ENCODE measurements at places on chromosomes 11 and 22.

DNA sequence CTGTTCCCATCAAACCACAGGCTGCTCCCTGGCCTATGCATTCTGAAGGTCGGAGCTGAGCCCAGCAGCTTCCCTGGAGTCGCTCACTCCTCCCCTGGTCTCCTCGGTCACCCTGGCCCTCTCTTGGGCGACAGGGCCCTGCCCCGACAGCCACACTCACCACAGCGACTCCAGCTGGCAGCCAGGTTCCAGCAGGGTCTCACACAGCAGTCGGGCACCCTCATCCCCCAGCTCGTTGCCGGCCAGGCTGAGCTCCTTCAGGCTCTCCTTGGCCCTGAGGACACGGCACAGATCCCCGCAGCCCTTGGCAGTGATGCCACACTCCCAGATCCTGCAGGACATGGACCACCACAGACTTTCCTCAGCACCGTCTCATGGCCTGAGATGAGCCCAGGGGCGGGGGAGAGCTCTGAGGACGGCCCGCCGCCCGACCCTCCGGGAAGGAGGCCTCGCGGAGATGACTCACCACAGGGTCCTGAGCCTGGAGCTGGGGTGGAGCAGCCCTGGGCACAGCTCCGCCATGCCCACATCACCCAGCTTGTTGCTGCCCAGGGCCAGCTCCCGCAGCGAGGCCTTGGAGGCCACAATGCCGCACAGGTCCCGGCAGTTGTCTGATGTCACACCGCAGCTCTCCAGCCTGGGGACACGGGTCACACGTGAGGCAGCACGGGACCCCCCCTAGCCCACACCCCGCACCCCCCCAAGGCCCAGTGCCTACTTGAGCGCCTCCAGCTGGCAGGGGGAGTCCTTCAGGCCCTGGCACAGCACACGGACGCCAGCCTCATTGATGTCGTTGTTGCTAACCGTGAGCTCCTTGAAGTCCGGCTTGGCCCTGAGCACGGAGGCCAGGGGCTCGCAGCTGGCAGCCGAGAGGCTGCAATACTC lies 8.5 kb downstream of the RNH1 start:
- DNase-seq: no peak

DNA sequence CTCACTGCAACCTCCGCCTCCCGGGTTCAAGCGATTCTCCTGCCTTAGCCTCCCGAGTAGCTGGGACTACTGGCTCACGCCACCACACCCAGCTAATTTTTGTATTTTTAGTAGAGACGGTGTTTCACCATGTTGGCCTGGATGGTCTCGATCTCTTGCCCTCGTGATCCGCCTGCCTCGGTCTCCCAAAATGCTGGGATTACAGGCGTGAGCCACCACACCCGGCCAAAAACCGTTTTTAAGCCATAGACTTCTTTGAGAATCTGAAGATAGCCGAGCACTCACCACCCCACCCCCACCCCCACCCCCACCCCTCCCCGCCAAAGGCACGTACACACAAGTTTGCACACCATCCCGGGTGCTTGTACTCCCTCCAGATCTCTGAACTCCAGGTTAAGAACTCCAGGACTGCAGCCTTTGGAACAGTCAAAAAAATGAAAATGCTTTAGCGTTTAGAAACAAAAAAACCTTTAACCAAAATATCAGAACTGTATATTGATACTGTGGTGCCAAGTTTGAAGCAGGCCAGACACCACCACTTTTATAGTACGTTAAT lies 1.5 kb downstream of the CRKL start:
- no peak for DNase-seq

- DNase-seq: no peak
Observed at GRCh38 chr11:125903711-125904659, at the start of gene DDX25. TSS of gene DDX25 (plus strand) at chr11:125904508. CDS start at chr11:125904518, 10 bp downstream.

- no peak for DNase-seq
Observed at GRCh38 chr11:70811483-70811882, 413.2 kb downstream of the CTTN start.

DNA sequence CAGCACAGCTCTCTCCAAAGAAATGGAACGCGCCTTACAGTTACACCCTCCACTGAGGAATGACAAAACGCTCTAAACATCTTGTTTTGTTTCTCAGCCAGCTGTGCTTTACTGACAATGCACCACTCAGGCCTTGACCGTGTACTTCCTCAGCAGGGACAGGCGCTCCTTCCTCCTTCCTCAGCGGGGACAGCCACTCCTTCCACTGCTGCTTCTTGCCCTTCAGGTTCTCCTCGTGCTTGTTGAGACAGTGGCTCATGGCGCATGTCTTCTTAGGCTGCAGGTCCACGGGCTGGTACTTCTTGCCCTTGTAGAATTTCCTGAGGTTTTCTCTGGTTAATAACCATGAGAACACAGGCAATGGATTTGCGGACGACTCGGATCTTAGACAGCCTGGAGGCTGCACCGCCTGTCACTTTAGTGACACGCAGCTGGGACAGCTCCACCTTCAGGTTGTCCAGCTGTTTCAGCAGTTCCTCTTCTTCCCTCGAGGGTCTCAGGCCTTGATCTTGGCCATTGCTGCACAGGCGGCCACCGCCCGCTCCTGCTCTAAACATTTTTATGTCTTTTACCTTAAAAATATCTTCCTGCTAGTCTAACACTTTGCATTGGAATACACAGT lies 613.8 kb downstream of the BRD1 start:
- DNase-seq: no peak

DNA sequence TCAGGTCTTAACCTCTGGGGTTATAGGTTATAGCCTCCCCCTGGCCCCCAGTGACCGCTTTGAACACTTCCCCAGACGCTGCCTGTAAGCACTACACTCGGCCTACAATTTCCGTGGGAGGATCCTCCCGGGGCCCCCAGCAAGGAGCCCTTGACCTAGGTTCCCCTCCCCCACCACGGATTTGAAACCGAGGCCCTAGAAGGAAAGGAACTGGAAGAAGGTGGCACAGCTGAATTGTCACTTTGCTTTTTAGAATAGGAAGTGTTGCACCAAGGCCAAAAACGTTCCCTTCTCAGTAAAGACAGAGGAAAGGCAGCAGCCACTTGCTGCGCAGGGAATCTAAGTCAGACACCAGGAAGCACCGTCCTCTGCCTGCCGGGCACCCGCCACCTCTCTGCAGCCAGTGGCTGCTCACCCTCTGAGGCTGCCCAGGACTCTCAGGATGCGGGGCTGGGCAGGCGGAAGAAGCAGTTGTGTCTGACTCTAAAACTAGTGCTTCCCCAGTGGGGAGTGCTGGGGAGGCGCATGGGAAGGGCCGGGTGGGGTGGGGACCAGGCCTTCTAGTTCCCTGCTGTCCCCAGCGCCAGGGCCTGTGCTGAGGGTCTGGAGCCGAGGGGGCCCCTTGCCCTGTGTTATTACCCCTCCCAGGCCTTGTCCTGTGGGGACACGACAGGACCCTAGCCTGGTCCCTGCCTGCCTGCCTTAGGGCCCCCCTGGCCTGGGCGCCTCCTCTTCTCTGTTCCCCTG lies 7.9 kb upstream of the FLRT1 start:
- no peak for DNase-seq

- no peak for DNase-seq
Observed at GRCh38 chr11:112281726-112282125, 21.1 kb upstream of the PLET1 start.

DNA sequence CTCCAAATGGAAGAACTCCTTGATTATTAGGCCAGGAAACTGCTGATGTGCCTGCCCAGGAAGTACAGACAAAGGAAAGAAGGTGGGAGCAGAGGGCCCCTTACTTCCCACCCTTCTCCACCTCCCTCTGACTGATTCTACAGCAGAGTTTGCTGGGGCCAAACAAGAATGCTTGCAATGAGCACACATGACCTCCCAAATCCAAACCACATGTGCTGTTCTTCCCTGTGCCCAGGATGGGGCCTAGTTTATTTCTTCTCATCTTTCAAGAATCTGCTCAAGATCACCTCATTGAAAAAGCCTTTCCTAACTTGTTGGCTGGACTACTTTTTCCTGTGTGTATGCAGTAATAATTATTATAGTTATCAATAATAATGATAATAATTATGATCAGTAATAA lies 286.1 kb downstream of the RAB38 start:
- no peak for DNase-seq

DNA sequence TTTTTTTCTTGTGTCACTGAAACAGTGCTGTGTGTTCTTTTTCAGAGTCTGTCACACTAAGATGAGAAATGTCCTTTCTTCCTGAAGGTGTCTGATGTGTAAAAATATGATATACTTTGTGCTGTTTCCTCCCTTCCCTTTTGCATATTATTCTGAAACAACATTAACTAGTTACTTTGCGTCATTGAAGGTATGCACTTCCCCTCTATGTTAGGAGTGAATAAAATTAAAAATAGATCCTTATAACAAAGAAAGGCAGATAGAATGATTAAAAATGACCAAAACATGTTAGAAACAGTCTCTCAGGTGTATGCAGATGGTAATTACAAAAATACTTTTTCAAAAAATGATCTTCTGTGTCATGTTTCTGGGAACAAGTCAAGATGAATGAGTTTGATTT lies 1.6 kb upstream of the RAB30 start:
- DNase-seq: no peak

DNA sequence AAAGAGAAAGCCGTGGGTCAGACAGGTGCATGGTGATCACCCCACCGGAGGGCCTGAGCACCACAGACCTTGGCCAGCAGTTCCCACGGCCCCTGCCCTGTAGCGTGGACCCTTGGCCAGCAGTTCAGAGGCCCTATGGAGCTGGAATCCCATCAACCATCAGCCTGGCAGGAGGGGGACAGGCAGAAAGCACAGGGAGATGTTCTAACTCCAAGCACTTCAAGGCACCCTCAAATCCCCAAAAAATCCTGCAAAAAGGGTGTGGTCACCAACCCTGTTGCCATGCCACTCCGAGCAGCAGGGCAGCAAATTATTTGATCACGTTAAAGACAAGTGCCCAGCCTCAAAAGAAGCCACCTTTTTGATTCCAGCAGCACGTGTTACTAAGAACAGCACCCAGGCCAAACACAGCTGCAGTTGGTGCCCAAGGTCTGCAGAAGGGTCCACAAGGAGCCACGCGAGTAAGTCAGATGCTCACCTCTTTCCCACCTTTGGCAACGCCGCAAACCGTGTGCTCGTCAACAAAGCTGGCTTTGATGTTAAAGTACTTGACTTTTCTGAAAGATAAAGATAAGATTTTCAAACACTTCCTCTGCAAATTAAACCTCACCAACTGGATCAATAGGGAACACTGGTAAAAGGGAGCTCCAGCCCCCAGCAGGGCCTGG lies 26.2 kb upstream of the COMT start:
- no peak for DNase-seq

All from CD4-positive, alpha-beta T cell treated with Interleukin-2 at 100 ng/mL for 4 hours (primary cell).